Hematopoietic multipotent progenitor cell treated with erythropoietin and hydrocortisone succinate and interleukin-3 and kit ligand, for 17 days (in vitro differentiated cells): ENCODE measurements at places on chromosomes 16 and 17.

DNA sequence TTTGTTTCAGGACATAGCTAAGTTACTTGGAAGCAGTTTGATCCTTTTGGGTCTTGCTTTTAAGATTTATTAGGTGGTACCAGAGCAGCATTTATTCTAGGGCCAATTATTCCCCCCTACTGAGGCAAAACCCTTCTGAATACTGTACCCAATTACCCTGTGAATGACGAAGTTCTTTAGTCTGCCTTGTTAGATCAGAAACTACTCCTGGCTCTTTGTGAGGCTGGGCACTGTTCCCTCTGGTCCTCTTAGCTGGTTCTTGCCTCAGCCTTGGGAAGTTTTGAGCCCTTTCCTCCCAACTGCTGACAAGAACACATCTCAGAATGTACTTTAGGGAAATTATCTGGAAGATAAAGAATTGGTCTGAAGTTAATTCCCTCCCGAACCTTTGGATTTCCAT is 115.6 kb downstream of the CDK5R1 start:
- no peak for DNase-seq

- no peak for DNase-seq
These were observed 1860.3 kb downstream of the TP53TG3F start for GRCh38 chr16:35319536-35320192.

GRCh38 chr17:43021741-43022512 is at the start of gene VAT1:
Gene VAT1, minus strand, starts transcription at chr17:43022385. Its CDS starts 63 bp downstream, at chr17:43022322.
- DNase-seq, result peak; percentile 45

DNA sequence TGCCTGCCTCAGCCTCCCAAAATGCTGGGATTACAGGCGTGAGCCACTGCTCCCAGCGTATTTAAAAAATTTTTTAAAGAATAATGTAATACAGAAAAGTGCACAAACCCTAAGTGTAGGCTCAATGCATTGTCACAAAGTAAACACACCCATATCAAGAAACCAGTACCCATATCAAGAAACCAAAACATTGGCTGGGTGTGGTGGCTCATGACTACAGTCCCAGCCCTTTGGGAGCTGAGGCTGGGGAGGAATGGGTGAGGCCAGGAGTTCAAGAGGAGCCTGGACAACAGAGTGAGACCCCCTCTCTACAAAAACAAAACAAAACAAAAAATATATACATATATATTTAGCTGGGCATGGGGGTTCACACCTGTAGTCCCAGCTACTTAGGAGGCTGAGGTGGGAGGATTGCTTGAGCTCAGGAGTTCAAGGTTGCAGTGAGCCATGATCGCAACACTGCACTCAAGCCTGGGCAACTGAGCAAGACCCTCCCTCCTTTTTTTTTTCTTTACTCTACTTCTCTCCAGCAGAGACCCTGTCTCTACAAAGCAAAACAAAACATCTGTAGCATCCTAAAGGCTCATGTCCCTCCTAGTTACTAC is 9.3 kb upstream of the PRR14 start:
- DNase-seq, result no peak

GRCh38 chr17:48439875-48440505 is 10.0 kb upstream of the SKAP1 start:
- no peak for DNase-seq

- no peak for DNase-seq
These were observed 77.8 kb upstream of the NOL11 start for GRCh38 chr17:67639979-67640378.

GRCh38 chr17:55440391-55440790 is 18.8 kb upstream of the MMD start:
- peak; percentile 81 for DNase-seq
